ENCODE measurements at places on chromosomes 1 and 21. TPM values are rescaled to one million over a fixed set of nuclear protein-coding genes. Genes with fewer than 3 reads are reported as not detected.

DNA sequence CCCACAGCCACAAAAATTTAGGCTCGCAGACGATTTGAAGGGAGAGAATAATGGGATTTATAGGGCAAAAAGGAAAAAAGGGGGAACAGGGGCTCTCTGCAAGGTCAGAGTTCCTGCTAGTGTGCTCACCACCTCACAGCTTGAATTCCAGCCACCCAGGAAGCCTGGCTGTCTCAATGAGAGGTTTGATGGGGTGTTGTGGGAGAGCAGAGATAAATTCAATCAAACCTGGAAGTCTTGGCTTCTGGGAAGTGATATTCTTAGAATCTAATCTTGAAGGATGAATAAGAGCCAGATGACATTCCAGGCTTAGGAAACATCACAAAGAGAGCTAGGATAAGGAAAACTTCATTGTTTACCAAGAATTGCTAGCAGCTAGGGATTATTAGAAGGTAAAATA is 47.4 kb upstream of the C21orf91 start:
- DNase-seq = no peak
- no peaks in the 10 kb centered on the region for H3K27me3 ChIP-seq
- H3K4me1 ChIP-seq = peaks cover 18% of the 10 kb centered on the region
- peak overlapping the region; percentile 8 for H3K27ac ChIP-seq
- no peaks in the 10 kb centered on the region for H3K36me3 ChIP-seq

The C1QTNF12 gene
- not detected for total RNA-seq

- no peaks in the 10 kb centered on the region for H3K4me1 ChIP-seq
- H3K4me3 ChIP-seq = no peak overlapping the region
- no peak for DNase-seq
- peak overlapping the region; percentile 43 for H3K27ac ChIP-seq
Observed at GRCh38 chr21:44079446-44079845, 27.8 kb upstream of the PWP2 start.

GRCh38 chr1:20165522-20165951 is 20.4 kb upstream of the UBXN10 start:
- H3K4me1 ChIP-seq = no peaks in the 10 kb centered on the region
- no peaks in the 10 kb centered on the region for H3K36me3 ChIP-seq
- DNase-seq = peak; percentile 35
- H3K4me3 ChIP-seq = no peak overlapping the region
- no peaks in the 10 kb centered on the region for H3K27me3 ChIP-seq

The LCE3E gene
- total RNA-seq = not detected

DNA sequence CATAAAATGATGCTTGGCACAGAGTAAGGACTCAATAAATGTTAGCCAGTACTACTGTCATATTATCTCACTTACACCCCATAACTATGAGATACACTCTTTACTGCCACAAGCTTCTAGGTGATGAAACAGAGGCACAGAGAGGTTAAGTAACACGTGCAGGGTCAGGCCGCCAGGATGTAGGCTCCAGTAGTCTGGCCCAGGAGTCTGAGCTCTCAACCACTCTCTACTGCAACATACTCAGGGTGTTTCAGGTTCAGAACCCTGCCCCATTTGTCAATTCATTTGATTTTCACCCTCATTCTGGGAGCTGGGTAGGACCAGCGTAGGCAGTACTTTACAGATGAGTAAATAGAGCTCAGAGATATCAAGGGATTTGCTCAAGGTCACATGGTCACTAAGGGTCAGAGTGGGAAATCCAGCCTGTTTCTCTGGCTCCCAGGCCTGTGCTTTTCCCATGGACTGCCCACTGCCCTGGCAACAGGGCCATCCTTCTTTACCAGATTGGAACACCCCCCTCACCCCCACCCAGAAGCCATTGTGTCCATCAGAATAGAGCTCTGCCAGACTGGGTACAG is 21.2 kb downstream of the IQGAP3 start:
- H3K27ac ChIP-seq = no peak overlapping the region
- no peaks in the 10 kb centered on the region for H3K36me3 ChIP-seq
- peaks cover 8% of the 10 kb centered on the region for H3K4me1 ChIP-seq
- no peak overlapping the region for H3K4me3 ChIP-seq
- DNase-seq = no peak

- H3K36me3 ChIP-seq = no peaks in the 10 kb centered on the region
- no peaks in the 10 kb centered on the region for H3K27me3 ChIP-seq
- no peaks in the 10 kb centered on the region for H3K4me1 ChIP-seq
- H3K4me3 ChIP-seq = peak within 1 kb of the TSS; percentile 42
- DNase-seq = peak; percentile 83
Observed at GRCh38 chr1:224929335-224930237, at the start of gene DNAH14. Gene DNAH14 (plus strand): TSS chr1:224929675. CDS start chr1:224952703, 23,028 bp downstream.

DNA sequence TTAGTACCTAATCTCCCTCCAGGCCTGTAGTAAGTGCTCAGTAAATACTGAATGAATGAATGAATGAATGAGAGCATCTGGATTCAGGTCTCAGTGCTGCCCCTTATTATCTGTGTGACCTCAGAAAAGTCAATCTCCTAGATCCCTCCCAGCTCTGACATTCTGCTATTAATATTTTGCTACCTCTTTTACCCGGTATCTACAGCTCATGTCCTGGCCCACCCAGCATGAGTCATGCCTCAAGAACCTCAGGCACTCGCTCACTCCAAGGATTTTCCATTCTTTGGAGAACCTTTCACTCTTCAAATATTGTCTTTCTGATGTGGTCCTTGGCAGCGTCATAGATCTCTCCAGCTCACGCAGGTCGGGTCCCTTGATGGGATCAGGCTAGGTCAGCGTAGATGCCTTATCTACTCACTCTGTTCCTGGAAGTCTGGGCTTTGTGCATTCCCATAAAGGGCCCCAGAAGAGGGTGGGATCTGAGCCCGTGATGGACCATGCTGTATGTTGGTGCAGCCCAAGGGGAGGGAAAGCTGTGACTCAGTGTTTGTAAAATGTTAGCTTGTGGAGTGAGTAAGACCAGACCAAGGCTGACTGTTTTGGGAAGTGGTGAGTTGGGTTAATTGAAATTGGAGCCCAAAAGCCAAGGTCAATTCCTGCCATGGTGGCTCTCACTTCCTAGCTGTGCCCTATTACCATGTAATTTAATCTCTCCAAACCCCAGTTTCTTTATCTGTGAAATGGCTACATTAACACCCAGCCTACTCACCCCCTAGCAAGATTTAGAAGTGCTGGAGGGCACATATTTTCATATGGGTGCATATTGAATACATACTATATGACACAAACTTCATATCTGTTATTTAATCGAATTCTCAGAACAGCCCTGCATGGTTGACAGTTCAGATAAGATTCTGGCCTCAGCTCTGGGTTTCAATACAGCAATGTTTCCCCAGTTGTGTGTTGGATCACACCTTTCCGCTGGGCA is 214.1 kb upstream of the USP24 start:
- H3K4me3 ChIP-seq = no peak overlapping the region
- H3K36me3 ChIP-seq = no peaks in the 10 kb centered on the region
- peak overlapping the region; percentile 54 for H3K27ac ChIP-seq
- no peaks in the 10 kb centered on the region for H3K4me1 ChIP-seq

The RNF223 gene
- 1.7 TPM for total RNA-seq
